Naive thymus-derived CD8-positive, alpha-beta T cell (primary cell): ENCODE measurements at places on chromosomes 3 and 15.

- H3K4me3 ChIP-seq, result no peak overlapping the region
- H3K27me3 ChIP-seq, result peaks cover 12% of the 10 kb centered on the region
- DNase-seq, result no peak
- no peaks in the 10 kb centered on the region for H3K36me3 ChIP-seq
- no peak overlapping the region for H3K27ac ChIP-seq
- no peaks in the 10 kb centered on the region for H3K4me1 ChIP-seq
Measured at GRCh38 chr3:191008074-191008473, 145.6 kb upstream of the GMNC start.

GRCh38 chr3:193853511-193854219 is 260.7 kb downstream of the OPA1 start:
- H3K4me3 ChIP-seq, result no peak overlapping the region
- no peak for DNase-seq
- no peaks in the 10 kb centered on the region for H3K27me3 ChIP-seq
- no peaks in the 10 kb centered on the region for H3K4me1 ChIP-seq
- no peaks in the 10 kb centered on the region for H3K36me3 ChIP-seq

DNA sequence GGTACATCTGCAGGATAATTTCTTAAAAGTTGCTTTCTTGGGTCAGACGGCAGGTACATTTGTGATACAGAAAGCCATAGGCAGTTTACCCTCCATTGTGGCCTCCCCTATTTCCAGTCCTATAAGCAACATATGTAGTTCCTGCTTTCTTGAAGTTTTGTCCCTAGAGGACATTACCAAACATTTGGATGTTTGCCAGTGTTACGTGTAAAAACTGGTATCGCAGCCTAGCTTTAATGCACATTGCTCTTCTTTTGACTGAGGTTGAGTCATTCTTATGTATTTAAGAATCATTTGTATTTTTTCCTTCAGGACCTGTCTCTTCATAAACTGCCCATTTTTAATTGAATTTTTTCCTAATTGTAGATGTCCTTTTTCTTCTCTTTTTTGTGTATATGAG is 114.3 kb downstream of the DIPK2A start:
- H3K36me3 ChIP-seq, result no peaks in the 10 kb centered on the region
- H3K4me1 ChIP-seq, result no peaks in the 10 kb centered on the region
- peaks cover 6% of the 10 kb centered on the region for H3K27me3 ChIP-seq
- DNase-seq, result no peak
- H3K4me3 ChIP-seq, result no peak overlapping the region
- H3K27ac ChIP-seq, result no peak overlapping the region

DNA sequence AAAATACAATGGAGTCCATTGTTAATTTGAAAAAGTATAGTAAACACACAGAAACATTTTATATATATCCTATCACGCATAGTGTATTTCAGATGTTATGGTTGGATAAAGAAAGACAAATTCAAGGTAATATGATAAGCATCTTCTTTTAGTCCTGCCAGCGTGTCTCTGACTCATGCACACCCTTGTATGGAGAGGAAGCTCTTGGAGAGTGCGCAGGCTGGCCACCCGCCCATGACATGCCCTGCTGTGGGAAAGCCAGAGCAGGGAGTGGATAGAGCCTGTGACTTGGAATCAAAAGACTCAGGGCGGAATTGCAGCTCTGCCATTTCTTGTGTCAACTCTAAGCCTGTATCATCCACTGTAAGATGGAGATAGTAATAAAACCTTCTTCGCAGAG is 23.0 kb upstream of the COPG1 start:
- peaks cover 16% of the 10 kb centered on the region for H3K4me1 ChIP-seq
- H3K27ac ChIP-seq, result peak overlapping the region; percentile 69
- no peak for DNase-seq
- no peaks in the 10 kb centered on the region for H3K27me3 ChIP-seq
- H3K4me3 ChIP-seq, result no peak overlapping the region

DNA sequence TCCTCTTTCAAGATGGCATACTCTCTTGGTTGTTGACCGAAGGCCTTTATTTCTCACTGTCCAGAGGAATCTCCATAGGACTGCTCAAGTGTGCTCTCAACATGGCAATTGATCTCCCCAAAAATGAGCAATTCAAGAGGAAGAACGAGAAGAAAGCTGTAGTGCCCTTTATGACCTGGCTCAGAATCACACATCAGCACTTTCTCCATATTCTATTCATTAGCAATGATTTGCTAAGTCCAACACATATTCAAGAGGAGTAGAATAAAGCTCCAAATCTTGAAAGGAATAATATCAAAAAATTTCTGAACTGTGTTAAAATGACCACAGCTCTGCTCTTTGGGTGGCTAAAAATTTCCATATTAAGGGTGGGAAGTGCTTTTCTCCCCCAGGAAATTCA is 151.6 kb upstream of the SYNPR start:
- no peak for DNase-seq
- no peaks in the 10 kb centered on the region for H3K4me1 ChIP-seq
- no peak overlapping the region for H3K4me3 ChIP-seq
- no peaks in the 10 kb centered on the region for H3K27me3 ChIP-seq

GRCh38 chr3:177942911-177943310 is 593.3 kb upstream of the KCNMB2 start:
- no peak for DNase-seq
- H3K4me1 ChIP-seq, result peaks cover 18% of the 10 kb centered on the region
- no peak overlapping the region for H3K27ac ChIP-seq
- H3K36me3 ChIP-seq, result no peaks in the 10 kb centered on the region
- H3K27me3 ChIP-seq, result no peaks in the 10 kb centered on the region

DNA sequence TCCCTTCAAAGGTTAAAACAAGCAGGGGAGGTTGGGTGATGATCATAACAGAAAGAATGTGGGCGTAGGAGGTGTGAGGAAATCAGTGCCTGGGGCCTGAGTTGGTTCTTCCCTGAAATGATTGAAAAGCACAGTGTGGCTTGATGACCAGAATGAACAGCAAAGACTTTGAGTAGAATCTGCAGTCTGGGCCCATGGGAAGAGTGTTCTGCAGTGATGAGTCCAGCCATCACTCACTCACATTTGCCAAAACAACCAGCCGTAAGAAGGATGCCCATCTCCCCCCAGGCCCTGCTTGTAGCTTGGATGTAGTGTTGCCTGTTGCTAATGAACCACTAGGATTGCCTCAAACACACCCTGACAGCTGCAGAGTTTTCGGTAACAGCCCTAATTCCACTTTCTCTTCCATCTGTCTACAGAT is 67.9 kb downstream of the VGLL3 start:
- H3K36me3 ChIP-seq, result no peaks in the 10 kb centered on the region
- H3K27me3 ChIP-seq, result no peaks in the 10 kb centered on the region
- DNase-seq, result no peak
- H3K4me1 ChIP-seq, result no peaks in the 10 kb centered on the region
- H3K4me3 ChIP-seq, result no peak overlapping the region

DNA sequence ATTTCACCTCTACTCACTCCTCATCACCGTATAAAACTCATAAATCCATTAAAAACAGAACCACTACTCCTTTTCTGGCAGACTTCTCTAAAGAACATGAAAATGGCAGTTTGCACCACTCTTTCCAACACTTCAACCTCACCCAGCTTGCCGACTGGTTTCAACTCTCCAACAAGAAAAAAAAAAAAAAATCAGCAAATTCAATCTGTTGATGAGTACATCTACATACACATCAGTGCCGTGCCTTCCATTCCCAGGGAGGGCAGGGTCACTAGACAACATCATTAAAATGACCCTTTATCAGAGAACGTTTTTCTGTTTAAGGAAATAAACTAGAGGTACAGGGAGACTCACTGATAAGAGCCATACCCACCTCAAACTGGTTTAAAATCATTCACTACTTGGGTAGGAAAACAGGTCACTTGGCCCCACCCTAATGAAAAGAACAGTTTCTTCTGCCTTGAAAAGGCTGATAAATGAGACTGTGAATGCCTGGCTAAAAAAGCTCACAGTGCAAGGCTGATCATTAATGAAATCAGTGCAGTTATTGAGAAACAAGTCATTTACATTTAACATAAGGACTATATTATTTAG is 6.0 kb downstream of the ANXA2 start:
- H3K36me3 ChIP-seq, result peaks cover 5% of the 10 kb centered on the region
- no peak overlapping the region for H3K4me3 ChIP-seq
- H3K27ac ChIP-seq, result no peak overlapping the region
- no peaks in the 10 kb centered on the region for H3K27me3 ChIP-seq
- no peak for DNase-seq

GRCh38 chr3:73772076-73772886 is 147.5 kb upstream of the PDZRN3 start:
- no peaks in the 10 kb centered on the region for H3K36me3 ChIP-seq
- H3K4me1 ChIP-seq, result no peaks in the 10 kb centered on the region
- no peak for DNase-seq

DNA sequence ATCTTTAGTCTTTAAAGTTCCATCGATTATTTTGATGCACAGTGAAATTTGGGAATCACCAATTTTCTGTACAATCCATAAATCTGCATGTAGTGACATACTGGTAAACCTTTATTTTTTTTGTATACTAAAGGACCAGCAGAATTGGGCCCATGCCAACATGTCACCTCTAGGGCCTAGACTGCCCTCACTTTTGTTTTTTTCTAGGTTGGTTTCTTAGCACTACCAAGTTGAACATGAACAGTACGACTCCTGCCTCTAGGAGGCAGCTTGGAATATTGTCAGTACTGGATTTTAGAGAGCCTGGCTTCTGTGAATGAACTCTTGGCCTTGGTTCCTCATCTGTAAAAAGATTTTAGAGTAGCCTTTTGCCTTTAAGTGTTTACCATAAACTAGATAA is 32.3 kb downstream of the NKIRAS1 start:
- H3K27me3 ChIP-seq, result no peaks in the 10 kb centered on the region
- no peak for DNase-seq
- no peaks in the 10 kb centered on the region for H3K36me3 ChIP-seq
- peaks cover 24% of the 10 kb centered on the region for H3K4me1 ChIP-seq

GRCh38 chr3:43644443-43644842 is 22.6 kb upstream of the ANO10 start:
- peaks cover 7% of the 10 kb centered on the region for H3K27me3 ChIP-seq
- H3K4me3 ChIP-seq, result no peak overlapping the region
- no peaks in the 10 kb centered on the region for H3K4me1 ChIP-seq
- no peak overlapping the region for H3K27ac ChIP-seq

DNA sequence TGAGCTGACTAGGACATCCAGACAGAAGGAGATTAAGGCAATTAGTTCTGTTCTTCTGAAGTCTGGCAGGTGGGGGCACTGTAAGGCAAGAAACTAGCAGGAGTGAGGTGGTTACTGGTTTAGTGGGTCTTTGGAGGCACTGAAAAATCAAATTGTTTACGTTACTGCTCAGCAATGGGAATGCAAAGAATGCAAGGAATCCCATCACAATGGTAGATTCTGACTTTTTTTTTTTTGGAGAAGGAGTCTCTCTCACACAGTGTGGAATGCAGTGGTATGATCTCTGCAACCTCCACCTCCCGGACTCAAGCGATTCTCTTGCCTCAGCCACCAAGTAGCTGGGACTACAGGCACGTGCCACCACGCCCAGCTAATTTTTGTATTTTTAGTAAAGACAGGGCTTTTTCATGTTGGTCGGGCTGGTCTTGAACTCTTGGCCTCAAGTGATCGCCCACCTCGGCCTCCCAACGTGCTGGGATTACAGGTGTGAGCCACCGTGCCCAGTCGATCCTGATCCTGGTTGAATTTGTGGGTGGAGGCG is 16.4 kb downstream of the FAM107A start:
- H3K4me1 ChIP-seq, result no peaks in the 10 kb centered on the region
- peaks cover 1% of the 10 kb centered on the region for H3K27me3 ChIP-seq
- H3K36me3 ChIP-seq, result no peaks in the 10 kb centered on the region
- no peak overlapping the region for H3K27ac ChIP-seq

DNA sequence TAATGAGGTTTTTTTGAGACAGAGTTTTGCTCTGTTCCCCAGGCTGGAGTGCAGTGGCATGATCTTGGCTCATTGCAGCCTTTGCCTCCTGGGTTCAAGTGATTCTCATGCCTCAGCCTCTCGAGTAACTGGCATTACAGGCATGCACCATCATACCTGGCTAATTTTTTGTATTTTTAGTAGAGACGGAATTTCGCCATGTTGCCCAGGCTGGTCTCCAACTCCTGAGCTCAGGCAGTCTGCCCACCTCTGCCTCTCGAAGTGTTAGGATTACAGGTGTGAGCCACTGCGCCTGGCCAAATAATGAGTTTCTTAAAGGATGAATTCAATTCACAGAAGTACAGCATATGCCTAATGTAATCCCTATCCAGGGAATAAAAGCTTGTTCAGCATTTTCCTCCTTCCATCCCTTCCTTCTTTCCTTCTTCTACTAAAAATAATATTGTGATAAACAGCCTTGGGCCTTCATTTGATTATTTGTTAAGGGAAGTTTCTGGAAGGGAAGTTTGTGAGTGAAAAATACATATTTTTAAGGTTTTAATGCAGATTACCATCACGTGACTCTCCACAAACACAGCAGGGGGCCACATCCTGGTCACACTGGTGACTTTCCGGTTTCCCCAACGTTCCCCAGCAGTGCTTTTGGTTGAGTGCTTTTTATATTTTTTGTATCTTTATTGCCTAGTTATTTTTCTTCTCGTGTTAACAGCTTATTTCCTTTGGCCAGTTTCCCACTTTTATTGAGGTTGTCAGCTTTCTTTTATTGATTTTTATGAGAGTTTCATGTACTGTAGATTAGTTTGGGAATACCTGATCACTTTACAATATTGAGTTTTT is 116.8 kb downstream of the USP13 start:
- DNase-seq, result no peak
- no peak overlapping the region for H3K4me3 ChIP-seq
- no peaks in the 10 kb centered on the region for H3K27me3 ChIP-seq
- peaks cover 50% of the 10 kb centered on the region for H3K36me3 ChIP-seq

DNA sequence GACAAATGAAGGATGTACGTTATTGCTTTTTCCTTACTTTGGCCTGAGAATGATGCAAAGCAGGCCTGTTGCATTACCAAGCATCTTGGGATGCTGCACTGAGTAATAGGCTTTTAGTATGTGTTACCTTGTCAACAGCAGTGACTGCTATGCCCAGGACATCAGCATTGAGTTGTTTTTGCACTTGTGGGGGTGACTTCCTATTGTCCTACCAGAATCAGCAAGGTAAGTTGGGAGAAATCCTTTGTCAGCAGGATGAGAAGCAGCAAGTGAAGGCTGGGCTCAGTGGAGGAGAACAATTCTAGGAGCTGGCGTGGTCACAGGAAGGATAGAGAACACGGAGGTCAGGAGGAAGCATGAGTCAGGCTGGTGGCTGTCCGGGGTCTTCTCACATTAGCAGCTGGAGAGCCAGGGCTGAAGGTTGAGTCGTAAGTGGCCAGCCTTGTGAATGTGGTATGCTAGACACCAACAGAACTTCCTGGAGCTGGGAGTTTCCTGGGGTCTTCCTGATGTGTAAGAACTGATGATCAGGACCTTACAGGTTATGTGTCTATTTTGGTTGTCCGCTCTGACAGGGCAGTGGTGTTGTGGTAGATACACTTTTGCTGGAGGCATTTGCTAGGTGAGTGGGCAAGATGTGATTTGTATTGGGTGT is 142.7 kb downstream of the FNDC3B start:
- no peak for DNase-seq
- peaks cover 6% of the 10 kb centered on the region for H3K36me3 ChIP-seq
- H3K27ac ChIP-seq, result no peak overlapping the region
- no peak overlapping the region for H3K4me3 ChIP-seq

DNA sequence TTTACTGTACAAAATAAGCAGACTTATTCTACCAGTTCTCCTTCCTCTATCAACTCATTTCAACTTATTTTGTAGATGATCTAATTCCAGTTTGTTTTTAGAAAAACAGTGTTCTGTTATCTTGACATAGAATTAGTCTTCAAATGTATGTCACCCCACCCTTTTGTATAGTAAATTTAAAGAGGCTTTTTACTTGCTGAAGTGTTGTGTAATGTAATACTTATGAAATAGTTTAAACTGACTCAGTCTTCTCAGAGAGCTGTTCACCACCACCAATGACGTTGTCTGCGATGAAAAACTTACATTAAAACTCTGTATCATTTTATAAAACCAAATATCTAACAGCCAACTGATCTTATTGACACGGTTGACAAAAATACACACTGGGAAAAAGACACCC is 82.9 kb downstream of the RAP2B start:
- peaks cover 58% of the 10 kb centered on the region for H3K4me1 ChIP-seq
- DNase-seq, result no peak
- H3K27ac ChIP-seq, result peak overlapping the region; percentile 44
- no peaks in the 10 kb centered on the region for H3K27me3 ChIP-seq
- no peaks in the 10 kb centered on the region for H3K36me3 ChIP-seq
- no peak overlapping the region for H3K4me3 ChIP-seq
